Inflammatory macrophage treated with lipopolysaccharide for 4 hours (primary cell): ENCODE measurements at places on chromosomes 7 and 10.

GRCh38 chr10:508726-509125 is 180.7 kb downstream of the DIP2C start:
- DNase-seq: no peak

DNA sequence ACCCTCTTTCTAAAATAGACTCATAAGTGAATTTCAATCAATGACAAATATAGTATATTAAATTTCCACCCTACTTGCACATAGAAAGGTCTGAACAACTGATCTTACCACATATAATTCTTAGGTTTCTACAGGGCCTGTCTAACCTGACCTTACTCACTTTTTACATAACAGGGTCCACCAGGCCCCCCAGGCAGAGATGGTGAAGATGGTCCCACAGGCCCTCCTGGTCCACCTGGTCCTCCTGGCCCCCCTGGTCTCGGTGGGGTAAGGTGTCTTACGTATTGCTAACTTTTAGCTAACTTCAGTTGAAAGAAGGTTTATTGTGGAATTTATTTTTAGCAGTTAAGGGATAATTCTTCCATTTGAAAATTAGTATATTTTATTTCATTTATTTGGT is 5.3 kb downstream of the COL1A2 start:
- no peak for DNase-seq

DNA sequence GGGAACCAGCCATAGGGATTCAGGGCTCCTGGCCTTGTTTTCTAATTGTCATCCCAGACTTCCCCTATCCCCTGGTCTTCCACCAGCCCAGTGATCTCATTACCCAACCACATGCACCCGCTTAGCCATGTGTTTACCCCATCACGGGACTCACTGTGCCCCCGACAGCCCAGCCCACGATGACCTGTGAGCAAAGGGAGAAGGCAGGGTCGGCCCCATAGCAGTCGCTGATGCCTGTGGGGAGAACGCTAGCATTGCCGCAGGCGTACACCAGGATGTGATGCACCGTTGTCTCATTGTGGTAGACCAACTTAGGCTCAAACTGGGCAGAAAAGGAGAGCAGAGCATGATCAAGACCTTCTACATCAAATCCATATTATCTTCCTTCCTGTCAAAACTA is 14.0 kb downstream of the PRSS58 start:
- no peak for DNase-seq

- DNase-seq: no peak
Measured at GRCh38 chr10:122780391-122780790, 65.3 kb downstream of the CUZD1 start.

- no peak for DNase-seq
Measured at GRCh38 chr7:76430211-76430610, 5.5 kb downstream of the ZP3 start.

DNA sequence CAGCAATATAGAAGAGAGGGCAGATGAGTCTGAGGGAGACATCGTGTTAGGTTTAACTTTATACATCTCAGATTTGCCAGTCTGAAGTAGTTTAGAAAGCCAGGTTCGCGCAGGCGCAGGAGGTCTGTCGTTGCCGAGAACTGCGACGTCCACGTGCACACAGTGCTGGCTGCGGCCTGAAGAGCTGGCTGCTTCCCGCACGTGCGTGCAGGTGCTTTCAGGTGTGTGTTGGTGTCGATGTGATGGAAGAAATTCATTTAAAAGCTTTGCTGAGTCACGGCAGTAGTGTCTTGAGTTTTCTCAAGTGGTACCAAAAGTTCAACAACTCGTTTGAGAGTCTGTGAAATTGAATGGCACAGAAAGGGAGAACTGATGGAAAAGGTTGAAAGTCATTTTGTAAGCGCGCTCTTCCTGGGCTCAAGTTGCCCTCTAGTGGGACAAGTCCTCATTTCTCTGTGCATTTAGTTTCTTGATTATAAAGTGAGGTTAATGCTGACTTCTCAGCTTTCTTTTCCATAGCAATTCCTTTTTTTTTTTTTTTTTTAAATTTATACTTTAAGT is 18.6 kb downstream of the WDR37 start:
- peak; percentile 28 for DNase-seq

DNA sequence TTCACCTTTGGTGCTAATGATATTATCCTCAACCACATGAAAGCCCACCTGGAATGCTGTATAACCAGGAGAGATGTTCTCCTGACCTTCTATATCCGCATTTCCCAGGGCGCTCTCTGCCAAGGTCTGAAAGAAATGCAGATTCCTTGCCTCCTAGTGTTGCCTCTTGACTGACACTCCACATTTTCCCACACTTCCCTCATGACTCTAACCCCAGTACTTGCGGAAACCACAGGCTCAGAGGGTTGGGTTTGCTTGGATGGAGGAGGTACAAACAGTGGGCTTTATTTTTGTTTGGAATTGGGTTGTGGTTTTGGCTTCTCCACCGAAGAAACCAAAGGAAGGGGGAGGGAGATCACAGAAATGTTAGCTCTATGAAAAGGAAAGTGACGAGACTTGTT is 222.9 kb upstream of the CELF2 start:
- no peak for DNase-seq

- no peak for DNase-seq
Measured at GRCh38 chr7:48305661-48306060, 134.4 kb downstream of the ABCA13 start.

DNA sequence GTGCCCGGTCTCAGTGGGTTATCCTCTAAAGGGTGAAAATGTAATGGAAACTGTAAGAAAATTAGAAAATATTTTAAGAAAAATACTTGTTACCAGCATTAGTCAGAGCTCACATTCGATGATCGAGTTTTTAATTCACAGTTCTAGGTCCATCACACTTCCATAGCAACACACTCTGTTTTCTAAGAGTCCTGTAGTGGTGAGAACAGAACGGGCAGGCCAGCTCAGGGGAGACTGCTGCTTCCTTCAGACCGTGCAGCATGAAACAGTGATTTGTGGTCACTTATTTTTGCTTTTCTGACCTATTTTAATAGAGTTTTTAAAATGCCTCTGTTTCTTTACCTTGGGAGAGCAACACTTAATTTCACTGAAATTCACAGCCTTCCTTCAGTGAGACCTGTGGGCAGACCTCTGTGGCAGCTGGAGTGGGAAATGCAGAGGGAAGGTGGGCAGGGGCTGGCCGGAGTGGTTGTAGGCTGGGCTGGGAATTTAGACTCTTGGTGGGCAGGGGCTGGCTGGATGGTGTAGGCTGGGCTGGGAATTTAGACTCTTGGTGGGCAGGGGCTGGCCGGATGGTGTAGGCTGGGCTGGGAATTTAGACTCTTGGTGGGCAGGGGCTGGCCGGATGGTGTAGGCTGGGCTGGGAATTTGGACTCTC is 1.5 kb downstream of the SUN1 start:
- no peak for DNase-seq

DNA sequence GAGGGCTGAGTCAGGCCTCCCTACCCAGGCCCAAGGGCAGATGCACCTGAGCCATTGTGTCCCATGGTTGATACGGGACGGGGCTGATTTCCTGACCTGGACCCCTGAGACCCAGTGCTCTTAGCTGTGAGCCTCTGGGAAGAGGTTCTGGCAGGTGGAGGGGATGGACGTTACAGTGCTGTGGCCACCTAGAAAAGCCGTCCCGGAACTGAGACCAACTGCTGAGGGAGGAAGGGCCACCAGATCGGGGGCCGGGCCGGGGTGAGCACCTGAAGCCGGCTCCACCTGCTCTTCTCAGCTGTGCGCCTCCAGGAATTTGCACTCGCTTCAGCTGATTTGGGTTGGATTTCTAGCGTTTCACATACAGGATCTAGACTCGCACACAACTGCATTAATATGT is 35.4 kb downstream of the CHST12 start:
- no peak for DNase-seq

DNA sequence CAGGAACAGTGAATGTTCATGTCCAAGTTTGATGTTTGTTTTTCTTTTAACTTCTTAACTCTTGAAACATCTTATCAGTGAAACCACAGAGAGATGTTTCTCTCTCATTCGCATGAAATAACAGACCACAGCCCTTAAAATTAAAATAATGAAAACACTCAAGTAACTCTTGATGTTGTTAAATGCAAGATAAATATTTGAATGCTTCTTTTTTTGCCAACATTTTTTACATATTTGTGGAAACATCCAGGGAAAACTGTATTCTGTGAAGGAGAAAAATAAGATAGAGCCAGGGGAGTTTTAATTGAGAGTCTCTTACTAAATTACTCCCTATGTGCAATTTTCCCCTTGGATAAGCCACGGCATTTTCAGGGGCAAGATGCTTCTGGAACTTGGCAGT is 361.8 kb upstream of the MGMT start:
- DNase-seq: no peak

DNA sequence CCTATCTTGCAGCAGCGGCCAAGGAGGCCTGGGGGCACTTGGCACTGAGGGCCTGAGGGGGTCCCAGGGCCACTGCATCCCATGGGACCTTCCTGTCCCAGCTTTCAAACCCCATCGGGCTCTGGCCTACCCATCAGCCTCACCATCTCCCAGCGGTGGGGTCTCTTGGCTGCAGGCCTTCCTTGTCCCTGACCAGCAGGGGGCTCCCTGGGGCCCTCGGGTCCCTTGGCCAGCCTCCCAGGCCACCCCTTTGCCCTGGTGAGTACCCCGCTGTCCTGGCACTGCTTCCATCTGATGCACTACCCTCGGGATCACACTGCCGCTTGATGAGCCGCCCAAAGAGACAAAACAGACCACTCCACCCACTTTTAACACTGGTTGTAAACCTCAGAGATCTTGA is 43.5 kb downstream of the YKT6 start:
- peak; percentile 24 for DNase-seq
